Urinary bladder (tissue), 4 donors: ENCODE measurements at places on chromosomes 1 and 21. TPM values are rescaled to one million over a fixed set of nuclear protein-coding genes. Genes with fewer than 3 reads are reported as not detected.

DNA sequence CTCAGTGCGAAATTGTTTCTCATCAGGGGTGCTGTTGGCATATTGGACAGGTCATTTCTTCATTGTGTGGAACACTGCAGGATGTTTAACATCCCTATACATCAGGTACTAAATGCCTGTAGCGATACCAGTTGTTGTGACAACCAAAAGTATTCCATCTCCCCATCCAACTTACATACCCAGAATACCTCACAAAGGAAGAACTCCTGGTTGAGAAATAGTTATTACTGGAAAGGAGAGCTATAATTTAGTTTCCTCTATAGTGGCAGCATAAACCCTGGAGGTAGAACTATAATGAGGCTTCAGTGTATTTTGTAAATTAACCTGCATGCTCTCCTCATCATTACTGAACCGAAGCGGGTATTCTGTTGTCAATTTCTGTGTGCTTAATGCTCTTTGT lies 45.1 kb downstream of the IVNS1ABP start:
- no peak for DNase-seq

DNA sequence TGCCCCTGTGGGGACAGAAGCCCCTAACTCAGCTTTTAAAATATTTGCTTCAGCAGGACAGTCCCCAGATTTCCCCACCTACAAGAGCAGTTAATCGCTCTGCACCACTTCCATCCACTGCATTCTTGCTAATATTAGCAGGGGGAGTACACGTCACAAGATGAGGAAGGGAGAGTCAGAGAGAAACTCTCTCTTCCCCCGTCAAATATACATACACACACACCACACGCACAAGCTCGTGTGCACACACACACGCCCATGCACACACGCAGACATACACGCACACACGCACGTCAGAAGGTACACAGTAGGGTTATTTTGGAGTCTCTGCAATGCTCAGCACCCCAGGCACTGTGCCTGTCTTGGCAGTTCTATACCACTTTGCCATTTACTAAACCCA lies 2.1 kb downstream of the CLCA1 start:
- no peak for DNase-seq

DNA sequence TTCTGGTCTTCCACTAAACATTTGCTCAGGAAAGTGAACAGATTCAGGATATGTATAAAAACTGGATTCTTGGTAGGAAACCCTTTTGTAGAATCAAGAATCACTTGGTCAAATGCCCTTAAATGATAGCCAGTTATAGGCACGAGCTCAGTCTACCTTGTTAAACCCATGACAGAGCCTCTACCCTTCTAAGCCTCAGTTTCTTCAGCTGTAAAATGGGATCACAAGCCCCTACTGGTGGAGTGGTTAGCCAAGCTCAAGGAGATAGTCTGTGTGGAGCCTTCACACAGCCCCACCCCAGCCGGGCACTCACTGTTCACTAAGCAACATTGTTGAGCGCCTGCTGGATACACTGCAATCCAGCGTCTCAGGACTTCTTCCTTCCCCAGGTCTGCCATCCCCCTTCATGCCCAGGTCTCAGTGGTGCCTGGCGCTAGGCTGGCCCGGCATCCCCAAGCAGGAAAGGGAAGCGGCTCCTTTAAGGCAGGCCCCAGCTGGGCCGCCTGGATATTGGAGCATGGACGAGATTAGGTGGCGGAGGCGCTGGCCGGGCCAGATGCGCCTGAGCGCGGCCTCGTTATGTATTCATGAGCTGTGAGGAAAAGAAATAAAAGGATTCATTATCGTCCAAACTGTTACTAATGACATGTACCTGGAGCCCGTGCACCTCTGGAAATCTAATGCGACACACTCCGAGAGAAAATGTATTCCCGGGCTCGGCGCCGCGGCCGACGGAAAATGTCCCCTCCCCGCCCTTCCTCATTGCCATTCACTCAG lies 75.6 kb downstream of the TAS1R2 start:
- DNase-seq = no peak

- no peak for DNase-seq
These were observed 18.4 kb upstream of the ABL2 start for GRCh38 chr1:179247923-179248322.

GRCh38 chr1:11387829-11388228 lies 91.1 kb upstream of the DISP3 start:
- DNase-seq = no peak

- peak; percentile 26 for DNase-seq
These were observed 16.6 kb downstream of the RHBG start for GRCh38 chr1:156385534-156386031.

- no peak for DNase-seq
These were observed 61.5 kb upstream of the JAK1 start for GRCh38 chr1:65027666-65028358.

DNA sequence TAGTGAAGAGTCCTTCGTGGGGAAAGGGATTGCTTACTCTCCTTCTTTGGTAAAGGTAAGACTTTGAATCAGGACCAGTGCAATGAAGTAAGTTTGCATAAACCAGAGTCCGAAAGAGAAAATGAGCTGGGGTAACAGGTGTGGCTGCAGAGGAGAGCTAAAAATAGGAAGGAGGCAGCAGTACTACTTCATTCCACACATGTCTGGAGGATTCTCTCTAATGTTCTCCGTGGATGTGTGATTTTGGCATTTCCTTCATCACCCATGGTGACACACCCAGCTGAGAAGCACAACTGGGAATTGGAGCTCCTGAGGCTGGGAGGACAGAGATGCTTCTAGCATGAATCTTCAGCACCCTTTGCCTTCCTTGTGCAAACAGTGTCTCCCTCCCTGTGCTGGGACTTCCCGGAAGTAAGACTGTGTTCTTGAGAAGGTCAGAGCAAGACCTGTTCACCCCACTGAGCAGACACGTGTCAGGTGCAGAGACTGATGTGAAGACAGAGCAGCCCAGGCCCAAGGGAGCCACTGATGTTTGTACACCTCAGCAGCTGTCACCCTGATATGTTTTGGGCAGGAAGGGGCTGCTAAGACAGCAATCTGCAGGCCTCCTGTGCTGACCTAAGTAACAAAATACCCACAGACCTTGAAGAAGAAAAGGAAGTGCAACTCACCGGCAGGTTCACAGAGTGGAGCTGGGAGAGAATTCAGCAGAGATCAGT lies 13.3 kb downstream of the FCRL1 start:
- no peak for DNase-seq

DNA sequence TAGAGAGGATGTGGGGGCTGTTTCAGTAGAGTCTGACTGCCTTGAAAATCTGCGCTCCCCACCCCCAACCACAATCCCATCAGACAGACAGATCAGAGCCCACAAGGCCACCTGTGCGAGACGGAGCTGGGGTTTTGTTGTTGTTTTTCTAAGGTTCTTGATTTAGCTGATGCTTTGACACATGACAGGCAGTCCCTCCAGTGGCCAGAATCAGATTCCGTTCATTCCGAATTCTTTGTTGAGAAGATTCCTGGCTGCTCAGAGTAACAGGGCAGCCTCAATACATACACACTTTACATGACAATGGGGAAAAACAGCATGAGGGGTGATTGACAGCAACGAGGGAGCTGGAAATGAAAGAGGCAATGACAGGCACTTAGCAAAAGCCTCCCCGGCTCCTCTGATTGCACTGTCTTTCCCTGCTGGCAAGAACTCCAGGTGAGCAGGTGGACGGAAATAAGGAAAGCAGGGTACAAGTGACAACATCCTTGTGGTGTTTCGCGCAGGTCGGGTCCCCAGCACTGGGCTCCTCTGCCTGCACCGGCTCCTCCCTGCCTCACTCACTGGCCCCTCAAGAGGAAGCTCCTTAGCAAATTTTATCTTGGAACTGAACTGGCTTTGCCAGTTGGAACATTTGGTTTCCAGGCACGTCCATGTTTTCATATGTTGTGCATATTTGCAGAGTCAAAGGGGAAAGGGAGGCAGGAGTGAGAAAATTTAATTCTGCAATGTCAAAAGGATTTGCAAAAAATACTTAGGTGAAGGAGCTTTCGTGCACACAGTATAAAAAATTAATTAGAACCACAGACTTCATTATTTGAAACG lies 148.7 kb downstream of the PGBD5 start:
- DNase-seq = no peak

- DNase-seq = no peak
These were observed 6.5 kb downstream of the PPIE start for GRCh38 chr1:39745016-39745670.

DNA sequence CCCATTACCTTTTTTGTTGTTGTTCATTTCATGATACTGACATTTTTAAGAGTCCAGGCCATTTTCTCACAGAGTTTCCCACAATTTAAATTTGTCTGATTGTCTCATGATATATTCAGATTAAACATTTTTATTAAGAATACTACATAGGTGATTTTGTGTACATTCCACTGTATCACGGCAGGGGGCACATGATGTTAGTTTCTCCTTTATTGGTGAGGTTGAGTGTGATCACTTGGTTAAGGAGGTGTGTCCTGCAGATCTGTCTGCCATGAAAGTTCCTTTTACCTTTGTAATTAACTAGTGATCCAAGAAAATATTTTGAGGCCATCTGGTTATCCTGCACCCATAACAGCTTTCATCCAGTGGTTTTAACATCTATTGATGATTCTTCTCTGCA lies 11.8 kb downstream of the RTCA start:
- DNase-seq = no peak

DNA sequence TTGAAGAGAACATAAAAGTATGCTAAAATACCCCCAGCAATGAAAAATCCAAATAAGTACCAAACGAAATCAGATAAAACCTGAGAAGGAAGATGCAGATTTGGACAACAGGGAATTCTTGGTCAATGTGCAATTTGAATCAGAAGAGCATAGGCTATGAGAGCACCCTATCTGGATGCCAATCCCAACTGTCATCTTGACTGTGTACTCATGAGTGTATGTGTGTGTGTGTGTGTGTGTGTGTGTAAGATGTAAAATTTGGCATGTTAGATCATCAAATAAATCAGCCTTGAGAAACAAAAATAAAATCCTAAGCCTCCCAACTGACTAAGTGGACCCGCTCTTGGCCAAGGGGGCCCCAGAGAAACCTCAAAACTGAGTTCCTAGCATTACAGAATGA lies 18.0 kb upstream of the SPRR2G start:
- DNase-seq = no peak

DNA sequence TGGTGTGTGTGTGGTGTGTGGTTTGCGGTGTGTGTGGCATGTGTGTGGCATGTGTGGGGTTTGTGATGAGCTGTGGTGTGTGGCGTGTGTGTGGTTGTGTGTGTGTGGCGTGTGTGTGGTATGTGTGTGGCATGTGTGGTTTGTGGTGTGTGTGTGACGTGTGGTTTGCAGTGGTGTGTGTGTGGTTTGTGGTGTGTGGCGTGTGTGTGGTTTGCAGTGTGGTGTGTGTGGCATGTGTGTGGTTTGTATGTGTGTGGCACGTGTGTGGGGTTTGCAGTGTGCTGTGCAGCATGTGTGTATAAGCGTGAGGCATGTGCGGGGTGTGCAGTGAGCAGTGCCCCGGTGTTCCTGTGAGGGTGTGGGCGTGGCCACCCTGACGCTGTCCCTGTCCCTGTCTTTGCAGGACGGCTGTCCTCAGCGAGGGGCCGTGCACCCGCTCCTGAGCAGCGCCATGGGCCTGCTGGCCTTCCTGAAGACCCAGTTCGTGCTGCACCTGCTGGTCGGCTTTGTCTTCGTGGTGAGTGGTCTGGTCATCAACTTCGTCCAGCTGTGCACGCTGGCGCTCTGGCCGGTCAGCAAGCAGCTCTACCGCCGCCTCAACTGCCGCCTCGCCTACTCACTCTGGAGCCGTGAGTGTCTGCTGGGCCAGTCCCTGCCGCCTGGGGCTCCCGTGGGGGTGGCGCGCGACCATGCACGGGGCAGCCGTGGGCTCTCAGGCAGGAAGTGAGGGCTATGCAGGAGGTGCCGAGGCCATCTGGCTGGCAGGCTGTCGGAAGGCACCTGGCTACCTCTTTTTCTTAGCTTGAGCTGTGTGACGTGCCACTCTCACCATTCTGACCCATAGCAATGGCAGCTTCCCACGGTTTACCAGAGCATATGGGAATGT lies 52.6 kb upstream of the TRAPPC10 start:
- DNase-seq = no peak

DNA sequence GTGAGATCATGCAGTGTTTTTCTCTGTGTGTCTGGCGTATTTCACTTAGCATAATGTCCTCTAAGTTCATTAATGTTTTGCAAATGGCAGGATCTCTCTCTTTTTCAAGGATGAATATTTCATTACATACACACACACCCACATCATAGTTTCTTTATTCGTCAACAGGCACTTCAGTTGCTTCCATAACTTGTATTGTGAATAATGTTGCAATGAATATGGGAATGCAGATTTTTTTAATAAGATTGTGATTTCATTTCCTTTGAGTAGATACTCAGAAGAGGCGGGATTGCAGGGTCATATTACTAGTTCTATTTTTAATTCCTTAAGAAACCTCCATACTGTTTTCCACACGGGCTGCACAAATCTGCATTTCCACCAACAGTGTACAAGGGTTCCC lies 134.0 kb downstream of the CLEC20A start:
- no peak for DNase-seq

DNA sequence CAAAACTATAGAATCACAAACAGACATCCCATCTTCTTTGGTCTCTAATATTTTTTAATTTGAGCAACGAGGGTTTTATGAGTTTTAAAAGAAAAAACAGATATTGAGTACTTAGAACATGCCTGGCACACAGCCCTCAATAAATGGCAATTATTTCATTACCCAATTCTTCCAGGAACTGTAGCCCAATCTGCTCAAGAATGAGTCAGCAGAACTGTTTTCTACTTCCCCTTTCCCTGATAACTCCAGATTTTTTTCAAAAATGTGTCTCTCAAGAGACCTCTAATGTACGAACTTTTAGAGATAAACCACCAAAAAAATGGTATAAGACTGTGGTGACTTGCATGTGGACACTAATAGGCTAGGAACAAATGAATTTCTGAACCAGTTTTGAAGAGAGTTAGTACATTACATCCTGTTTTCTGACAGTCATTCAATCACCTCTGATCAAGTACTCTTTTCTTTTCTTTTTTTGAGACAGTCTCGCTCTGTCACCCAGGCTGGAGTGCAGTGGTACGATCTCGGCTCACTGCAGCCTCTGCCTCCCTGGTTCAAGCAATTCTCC lies 11.5 kb downstream of the ABL2 start:
- no peak for DNase-seq

DNA sequence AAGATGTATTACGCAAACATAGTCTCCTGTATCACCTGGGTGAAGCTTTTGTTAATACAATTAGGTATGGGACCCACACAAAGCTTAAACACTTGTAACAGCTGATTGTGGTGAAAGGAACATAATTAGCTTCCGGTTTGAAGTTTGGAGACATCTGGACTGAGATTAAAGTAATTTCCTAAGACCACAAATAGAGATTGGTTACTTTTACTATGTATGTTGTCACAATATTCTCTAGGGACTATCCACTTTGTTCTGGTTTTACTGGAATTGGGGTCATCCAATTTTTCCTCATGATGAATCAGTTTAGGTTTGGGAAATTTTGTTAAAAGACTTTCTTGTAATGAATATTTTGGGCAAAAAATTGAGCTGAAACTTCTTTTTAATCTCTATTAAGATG lies 71.8 kb upstream of the SAMSN1 start:
- no peak for DNase-seq

GRCh38 chr1:218658899-218659298 lies 313.8 kb downstream of the TGFB2 start:
- DNase-seq = no peak

Gene HSD11B1
- total RNA-seq = 1.2 TPM

Gene RGS18
- total RNA-seq = 5.5 TPM

Gene TSPEAR
- total RNA-seq = 0.21 TPM

Gene TMEM50B
- 80.7 TPM for total RNA-seq

Gene NTPCR
- total RNA-seq = 25.5 TPM

Gene MYCL
- total RNA-seq = 35.1 TPM

Gene C1QC
- 25.4 TPM for total RNA-seq

Gene PTGER3
- 36.0 TPM for total RNA-seq

Gene NOTCH2
- total RNA-seq = 166 TPM

Gene ALPL
- 1.5 TPM for total RNA-seq

Gene LENEP
- total RNA-seq = not detected
